GM12878 (cell line): ENCODE measurements at places on chromosomes 7 and 10.

GRCh38 chr7:552868-553635 lies 33.4 kb upstream of the PDGFA start:
- H3K27me3 ChIP-seq, result no peaks in the 10 kb centered on the region
- H3K4me1 ChIP-seq, result no peaks in the 10 kb centered on the region; the same call in 1 of the 2 replicates
- H3K27ac ChIP-seq, result no peak overlapping the region
- no peak for DNase-seq

- no peak overlapping the region for H3K4me3 ChIP-seq
- no peaks in the 10 kb centered on the region for H3K27me3 ChIP-seq
- no peak for DNase-seq
- H3K27ac ChIP-seq, result no peak overlapping the region
These were observed 65.5 kb downstream of the CUX1 start for GRCh38 chr7:101882595-101883564.

- H3K36me3 ChIP-seq, result peaks cover 25% of the 10 kb centered on the region
- peak within 1 kb of the TSS; percentile 100 for H3K4me3 ChIP-seq
- peak within 1 kb of the TSS; percentile 93 for H3K27ac ChIP-seq
- peaks cover 25% of the 10 kb centered on the region for H3K4me1 ChIP-seq
These were observed at the start of gene NFKB2 for GRCh38 chr10:102395400-102396316. TSS of gene NFKB2 (plus strand) at chr10:102395705. CDS start at chr10:102395960, 255 bp downstream.

DNA sequence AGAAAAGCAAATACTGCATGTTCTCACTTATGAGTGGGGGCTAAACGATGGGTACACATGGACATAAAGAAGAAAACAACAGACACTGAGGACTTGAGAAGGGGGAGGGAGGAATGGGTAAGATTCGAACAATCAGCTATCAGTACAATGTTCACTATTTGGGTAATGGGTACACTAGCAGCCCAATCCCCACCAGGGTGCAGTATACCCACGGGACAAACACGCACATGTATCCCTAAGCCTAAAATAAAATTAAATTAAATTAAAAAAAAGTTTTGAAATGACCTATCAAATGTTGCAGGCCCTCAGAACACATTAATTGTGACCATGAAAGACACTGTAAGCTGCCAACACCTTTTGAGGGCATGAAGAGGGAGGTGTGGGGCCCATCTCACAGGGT lies 316.0 kb downstream of the WDR37 start:
- no peak overlapping the region for H3K27ac ChIP-seq
- no peak overlapping the region for H3K4me3 ChIP-seq
- H3K4me1 ChIP-seq, result no peaks in the 10 kb centered on the region
- no peak for DNase-seq
- H3K27me3 ChIP-seq, result no peaks in the 10 kb centered on the region
- H3K36me3 ChIP-seq, result no peaks in the 10 kb centered on the region

- no peak for DNase-seq
- H3K4me1 ChIP-seq, result no peaks in the 10 kb centered on the region
- H3K27ac ChIP-seq, result no peak overlapping the region
- H3K36me3 ChIP-seq, result no peaks in the 10 kb centered on the region
These were observed 234.3 kb upstream of the TMEM229A start for GRCh38 chr7:124267154-124267553.

DNA sequence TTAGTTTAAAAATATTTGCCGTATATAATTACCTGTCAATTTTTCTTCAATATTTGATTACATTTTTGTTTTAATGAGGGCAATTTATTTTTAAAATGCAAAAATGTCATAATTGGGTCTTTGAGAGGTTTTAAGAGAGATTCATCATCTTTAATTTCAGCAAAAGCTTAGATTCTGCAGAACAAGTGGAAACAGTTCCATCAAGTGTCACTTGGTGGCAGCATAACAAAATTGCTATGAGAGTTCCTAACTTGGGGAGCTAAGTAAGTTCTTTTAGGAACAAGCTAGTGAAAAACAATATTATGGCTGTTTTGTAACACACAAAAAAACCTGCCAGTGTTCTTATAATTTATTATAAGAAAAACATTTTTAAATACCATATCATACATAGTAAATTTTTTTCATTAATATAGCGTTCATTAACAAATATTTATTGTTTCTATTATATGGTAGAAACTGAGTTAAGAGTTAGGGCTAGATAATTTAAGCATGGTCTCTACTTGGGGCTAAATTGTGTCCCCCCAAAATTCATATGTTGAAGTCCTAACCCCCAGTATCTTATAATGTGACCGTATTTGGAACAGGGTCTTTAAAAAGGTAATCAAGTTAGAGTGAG lies 155.2 kb downstream of the MAGI2 start:
- H3K36me3 ChIP-seq, result no peaks in the 10 kb centered on the region
- no peak overlapping the region for H3K4me3 ChIP-seq
- no peaks in the 10 kb centered on the region for H3K4me1 ChIP-seq
- no peak overlapping the region for H3K27ac ChIP-seq

- H3K36me3 ChIP-seq, result no peaks in the 10 kb centered on the region
- H3K27ac ChIP-seq, result no peak overlapping the region
- DNase-seq, result no peak
These were observed 74.1 kb upstream of the UNC5B start for GRCh38 chr10:71138166-71138830.

DNA sequence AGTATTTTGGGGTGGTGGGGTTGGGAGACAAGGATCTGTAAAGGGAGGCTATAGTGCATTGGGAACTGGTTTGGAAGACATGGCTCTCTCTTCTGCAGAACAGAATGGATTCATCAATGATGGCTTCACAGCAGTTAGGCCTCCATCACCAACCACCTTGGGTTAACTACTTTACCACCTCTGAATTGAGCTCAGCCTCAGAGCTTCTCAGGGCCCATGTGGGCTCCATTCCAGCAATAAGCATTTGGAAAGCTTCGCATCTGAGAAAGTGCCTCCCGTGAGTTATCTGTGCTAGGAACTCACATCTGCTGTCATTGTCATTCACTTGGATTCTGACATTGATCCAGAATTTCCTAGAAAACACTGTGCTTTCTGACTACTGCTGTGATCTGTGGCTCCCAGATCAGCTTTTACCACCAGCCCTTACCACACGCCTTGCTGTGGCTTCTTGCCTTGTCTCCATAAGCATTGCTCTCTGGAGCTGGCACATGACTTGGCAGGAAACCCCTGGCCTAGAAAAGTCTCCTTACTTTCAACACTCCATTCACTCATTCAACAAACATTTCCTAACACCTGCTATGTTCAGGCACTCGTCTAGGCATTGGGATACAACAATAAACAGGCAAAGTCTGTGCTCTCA lies 70.7 kb upstream of the ADO start:
- H3K27ac ChIP-seq, result peak overlapping the region; percentile 93
- H3K4me1 ChIP-seq, result peaks cover 50% of the 10 kb centered on the region
- DNase-seq, result no peak
- 0 out of 2 replicates have a peak overlapping the region, but pooled peaks have one; percentile 41 for H3K4me3 ChIP-seq

DNA sequence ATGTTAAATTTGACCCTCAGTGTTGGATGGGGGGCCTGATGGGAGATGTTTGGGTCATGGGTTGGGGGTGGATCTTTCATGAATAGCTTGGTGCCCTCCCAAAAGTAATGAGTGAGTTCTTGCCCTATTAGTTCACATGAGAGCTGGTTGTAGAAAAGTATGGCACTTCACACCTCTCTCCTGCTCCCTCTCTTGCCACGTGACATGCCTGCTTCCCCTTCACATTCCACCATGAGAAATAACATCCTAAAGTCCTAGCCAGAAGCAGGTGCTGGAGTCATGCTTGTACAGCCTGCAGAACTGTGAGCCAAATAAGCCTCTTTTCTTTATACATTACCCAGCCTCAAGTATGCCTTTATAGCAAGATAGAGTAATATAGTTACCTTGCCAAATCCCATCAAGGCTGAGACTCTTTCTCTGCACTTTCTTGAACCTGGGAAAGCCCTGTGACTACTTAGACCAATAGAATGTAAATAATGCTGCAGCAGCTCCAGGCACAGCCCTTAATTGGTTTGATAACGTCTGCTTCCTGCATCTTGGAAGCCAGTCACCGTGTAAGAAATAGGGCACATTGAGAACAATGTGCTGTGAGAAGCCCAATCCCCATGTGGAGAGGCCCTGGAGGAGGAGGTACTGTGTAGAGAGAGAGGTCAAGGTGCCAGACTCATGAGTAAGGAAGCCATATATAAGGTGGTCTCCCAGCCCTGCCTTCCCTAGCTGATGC lies 88.0 kb upstream of the NAMPT start:
- H3K36me3 ChIP-seq, result no peaks in the 10 kb centered on the region
- H3K4me1 ChIP-seq, result no peaks in the 10 kb centered on the region
- H3K27me3 ChIP-seq, result no peaks in the 10 kb centered on the region
- DNase-seq, result no peak

DNA sequence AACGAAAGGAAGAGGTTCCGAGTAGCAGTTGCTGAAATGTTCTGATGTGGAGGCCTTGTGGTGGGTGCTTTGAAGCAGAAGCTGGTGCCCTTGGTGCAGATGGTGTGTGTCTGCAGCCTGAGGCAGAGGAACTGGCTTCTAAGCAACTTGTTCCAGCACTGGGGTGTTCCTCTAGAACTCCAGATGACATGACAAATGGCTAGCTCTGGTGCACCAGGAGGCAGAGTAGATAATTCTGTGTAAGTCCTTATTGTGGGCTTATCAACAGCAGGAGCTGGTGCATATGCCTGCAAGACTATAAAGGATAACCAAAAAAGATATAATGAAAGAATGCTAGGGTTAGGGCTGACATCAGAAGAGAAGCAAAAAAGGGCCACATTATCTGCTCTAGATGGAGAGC lies 76.5 kb downstream of the ARL5B start:
- no peak overlapping the region for H3K4me3 ChIP-seq
- H3K27me3 ChIP-seq, result no peaks in the 10 kb centered on the region
- DNase-seq, result no peak

- H3K4me1 ChIP-seq, result peaks cover 52% of the 10 kb centered on the region
- no peaks in the 10 kb centered on the region for H3K27me3 ChIP-seq
- no peaks in the 10 kb centered on the region for H3K36me3 ChIP-seq
- H3K27ac ChIP-seq, result no peak overlapping the region
- DNase-seq, result no peak
These were observed 19.6 kb upstream of the MACC1 start for GRCh38 chr7:20236790-20237189.

- no peak overlapping the region for H3K27ac ChIP-seq
- H3K4me3 ChIP-seq, result no peak overlapping the region
- no peaks in the 10 kb centered on the region for H3K27me3 ChIP-seq
- no peak for DNase-seq
- no peaks in the 10 kb centered on the region for H3K4me1 ChIP-seq
These were observed 66.7 kb upstream of the ATP6V0A4 start for GRCh38 chr7:138864667-138865066.

- no peaks in the 10 kb centered on the region for H3K36me3 ChIP-seq
- no peaks in the 10 kb centered on the region for H3K4me1 ChIP-seq
- no peak for DNase-seq
- no peak overlapping the region for H3K27ac ChIP-seq
- H3K27me3 ChIP-seq, result no peaks in the 10 kb centered on the region
These were observed 296.0 kb upstream of the SP4 start for GRCh38 chr7:21131897-21132296.

DNA sequence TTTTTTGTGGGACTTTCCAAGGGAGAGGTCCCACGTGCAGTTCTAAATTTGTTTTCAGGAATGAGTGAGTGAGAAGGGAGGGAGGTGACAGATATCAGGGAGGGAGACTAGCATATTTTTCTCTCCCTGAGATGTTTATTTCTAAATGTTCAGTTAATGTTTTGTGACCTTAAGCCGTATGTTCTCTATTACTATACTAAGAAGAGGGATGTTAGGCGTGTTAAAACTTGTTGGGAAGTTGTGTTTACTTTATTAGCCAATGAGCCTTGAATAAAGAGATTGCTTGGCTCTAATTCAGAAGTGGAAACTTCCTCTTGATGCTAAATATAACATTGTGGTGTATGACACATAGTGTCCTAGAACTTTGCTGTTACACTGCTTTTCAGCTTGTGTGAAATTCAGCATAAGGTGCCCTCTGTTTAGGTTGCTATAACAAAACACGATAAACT lies 37.3 kb downstream of the DNAH11 start:
- H3K27me3 ChIP-seq, result no peaks in the 10 kb centered on the region
- H3K27ac ChIP-seq, result peak overlapping the region; percentile 13; the same call in 1 of the 2 replicates
- H3K4me1 ChIP-seq, result no peaks in the 10 kb centered on the region
- no peak overlapping the region for H3K4me3 ChIP-seq

DNA sequence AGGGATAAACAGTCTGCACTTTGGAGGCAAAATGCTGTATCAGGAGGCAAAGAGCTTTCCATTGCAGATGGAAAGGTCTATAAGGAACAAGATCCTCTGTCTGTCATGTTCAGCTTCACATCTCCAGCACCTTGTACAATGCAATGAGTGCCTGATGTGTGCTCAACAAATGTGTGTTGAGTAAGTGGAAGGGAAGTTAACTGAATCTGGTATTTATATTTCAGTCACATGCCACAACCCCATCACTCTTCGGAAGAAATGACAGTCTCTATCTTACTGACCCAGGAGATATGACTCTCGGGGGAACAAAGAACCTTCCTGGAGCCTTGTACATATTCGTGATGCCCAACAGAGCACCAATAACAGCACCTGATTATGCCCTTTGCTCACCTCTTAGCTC lies 20.0 kb upstream of the DNAJC1 start:
- no peaks in the 10 kb centered on the region for H3K4me1 ChIP-seq
- H3K27ac ChIP-seq, result no peak overlapping the region
- no peaks in the 10 kb centered on the region for H3K27me3 ChIP-seq
- H3K4me3 ChIP-seq, result no peak overlapping the region
- DNase-seq, result no peak

DNA sequence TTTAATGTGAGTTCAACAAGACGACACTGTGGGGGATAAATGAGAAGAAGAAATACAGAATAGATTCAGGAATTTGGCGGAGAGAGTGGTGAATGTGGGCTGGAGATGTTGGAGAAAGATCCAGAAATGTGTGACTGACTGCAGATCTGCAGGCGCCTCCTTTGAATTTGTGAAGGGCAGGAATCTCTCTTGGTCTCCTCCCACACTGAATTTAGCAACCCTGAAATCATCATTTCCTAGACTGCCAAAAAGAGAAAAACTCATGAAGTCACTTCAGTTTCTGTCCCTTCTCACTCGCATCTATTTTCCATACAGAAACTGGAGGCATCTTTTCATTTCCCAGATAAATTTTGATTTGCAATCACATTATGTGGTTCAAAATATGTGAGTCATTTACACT lies 128.7 kb downstream of the GNAI1 start:
- H3K27me3 ChIP-seq, result no peaks in the 10 kb centered on the region
- H3K4me1 ChIP-seq, result no peaks in the 10 kb centered on the region
- H3K36me3 ChIP-seq, result no peaks in the 10 kb centered on the region

DNA sequence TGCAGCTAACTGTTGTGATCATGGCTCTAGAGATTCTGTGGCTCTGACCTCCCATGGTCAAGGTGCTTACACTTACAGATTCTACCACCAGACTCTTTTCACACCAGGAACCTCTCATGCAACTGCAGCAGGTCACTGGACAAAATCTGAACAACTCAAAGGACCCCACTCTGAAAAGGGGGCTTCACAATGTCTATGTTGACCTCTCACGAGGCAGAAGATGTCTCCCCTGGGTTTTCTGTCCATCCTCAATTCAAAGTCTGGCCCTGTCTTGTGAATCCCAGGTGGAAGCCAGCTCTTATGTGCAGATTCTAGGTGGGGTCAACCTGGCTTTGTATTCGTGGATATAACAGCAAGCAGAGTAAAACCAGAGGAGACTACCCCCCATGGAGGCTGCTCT lies 118.6 kb upstream of the ZNF479 start:
- no peak overlapping the region for H3K27ac ChIP-seq
- no peak overlapping the region for H3K4me3 ChIP-seq
- H3K36me3 ChIP-seq, result no peaks in the 10 kb centered on the region

- no peak overlapping the region for H3K27ac ChIP-seq
- H3K4me1 ChIP-seq, result peaks cover 5% of the 10 kb centered on the region
- H3K4me3 ChIP-seq, result no peak overlapping the region
- no peaks in the 10 kb centered on the region for H3K27me3 ChIP-seq
These were observed 97.8 kb upstream of the MPP7 start for GRCh38 chr10:28400681-28401080.

GRCh38 chr10:11551916-11552602 lies 59.4 kb downstream of the USP6NL start:
- H3K27ac ChIP-seq, result peak overlapping the region; percentile 45; the same call in 1 of the 2 replicates
- no peak for DNase-seq
- H3K27me3 ChIP-seq, result no peaks in the 10 kb centered on the region
- H3K4me3 ChIP-seq, result no peak overlapping the region
- no peaks in the 10 kb centered on the region for H3K36me3 ChIP-seq
